ENCODE measurements at places on chromosomes 7 and 10.

DNA sequence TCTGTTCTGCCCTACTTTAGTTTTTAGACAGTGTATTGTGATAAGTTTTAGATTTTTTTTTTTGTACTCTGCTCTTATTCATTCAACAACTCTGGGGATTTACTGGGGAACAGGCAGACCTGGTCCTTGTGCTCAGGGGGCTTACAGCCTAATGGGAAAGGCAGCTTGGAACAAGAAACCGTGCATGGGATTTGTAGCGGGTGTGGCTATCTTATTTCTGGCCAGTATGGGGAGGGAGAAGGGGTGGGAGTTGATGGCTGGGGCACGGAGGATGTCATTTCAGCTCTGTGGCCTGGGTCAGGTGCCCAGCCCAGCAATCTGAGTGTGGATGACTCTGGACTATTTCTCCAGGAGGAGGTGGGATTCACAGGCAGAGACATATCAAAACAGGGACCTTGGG, 47.0 kb downstream of the GRK5 start:
- DNase-seq, result no peak

GRCh38 chr7:19973581-19973980, 200.2 kb upstream of the TMEM196 start:
- no peak for DNase-seq

- no peak for DNase-seq
Observed at GRCh38 chr10:12727832-12728215, 273.7 kb downstream of the CCDC3 start.

GRCh38 chr7:140773104-140773503, 76.6 kb downstream of the NDUFB2 start:
- DNase-seq, result no peak

- no peak for DNase-seq
Observed at GRCh38 chr10:118997379-118997778, 32.1 kb upstream of the NANOS1 start.

DNA sequence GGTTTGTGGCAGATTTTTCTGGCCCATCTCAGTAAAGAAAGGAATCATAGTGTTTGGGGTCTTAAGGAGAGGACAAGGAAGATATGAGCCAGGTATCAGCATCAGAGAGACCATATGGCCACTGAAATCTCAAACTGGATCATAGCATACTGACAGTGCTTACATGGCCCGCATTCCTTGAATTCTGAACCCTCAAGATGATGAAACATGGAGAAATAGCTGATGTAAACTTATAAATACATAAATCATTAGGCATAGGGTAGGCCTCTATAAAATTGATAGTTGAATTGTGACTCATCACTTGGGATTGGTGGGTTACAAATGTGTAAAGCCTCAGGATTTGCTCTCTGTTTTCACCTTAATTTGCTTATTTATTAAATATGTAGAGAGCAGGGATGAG, 688.5 kb downstream of the CNTNAP2 start:
- no peak for DNase-seq

DNA sequence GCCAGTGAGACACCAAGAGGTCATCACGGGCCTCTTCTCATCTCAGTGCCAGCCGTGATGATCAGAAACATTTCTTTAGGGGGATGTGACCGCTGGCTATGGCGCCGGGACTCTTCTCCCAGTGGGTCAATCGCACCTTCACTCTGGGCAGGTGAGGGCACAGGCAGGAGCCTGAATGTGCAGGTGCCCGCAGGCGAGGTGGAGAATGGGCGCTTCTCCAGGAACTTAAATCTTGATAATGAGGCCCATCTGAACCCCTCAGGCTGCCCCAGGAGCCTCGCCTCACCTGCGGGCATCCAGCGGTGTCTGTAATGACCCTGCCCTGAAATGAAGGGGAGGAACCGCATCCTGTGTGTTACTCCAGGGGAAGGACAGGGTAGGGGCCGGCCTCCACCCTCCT, 204.7 kb downstream of the ADARB2 start:
- no peak for DNase-seq

DNA sequence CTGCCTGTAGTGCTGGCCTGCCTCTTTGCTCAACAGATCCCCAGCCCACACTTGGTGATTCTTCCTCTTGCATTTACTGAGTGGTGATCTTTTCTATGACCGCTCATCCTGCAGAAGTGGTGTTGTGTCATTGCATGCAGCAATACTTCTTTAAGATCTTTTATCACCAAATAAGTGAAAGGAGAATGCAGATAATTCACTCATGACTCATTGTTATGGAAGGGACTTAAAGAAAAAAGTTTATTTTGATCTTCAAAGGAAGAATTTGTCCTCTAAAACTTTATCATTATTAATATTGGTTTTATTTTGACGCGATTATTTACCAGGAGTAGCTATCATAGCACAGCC, 489.1 kb upstream of the CELF2 start:
- DNase-seq, result no peak

DNA sequence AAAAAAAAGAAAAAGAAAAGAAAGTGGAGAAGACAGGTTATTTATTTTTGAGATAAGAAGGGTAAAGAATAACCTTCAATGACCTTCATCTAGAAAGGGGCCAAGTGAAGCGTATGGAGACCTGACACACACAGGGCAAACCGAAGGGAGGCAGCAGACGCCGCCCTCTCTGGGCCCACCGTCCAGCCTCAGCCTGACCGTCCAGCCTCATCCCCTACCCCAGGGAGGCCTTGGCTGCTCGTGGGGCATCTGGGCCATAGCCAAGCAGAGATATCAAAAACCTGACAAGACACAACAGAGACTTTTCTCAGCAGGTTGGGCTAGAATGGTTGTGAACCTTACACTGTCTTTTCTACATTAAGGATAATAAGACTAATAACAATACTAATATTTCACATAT, 10.9 kb downstream of the PRKAG2 start:
- no peak for DNase-seq

DNA sequence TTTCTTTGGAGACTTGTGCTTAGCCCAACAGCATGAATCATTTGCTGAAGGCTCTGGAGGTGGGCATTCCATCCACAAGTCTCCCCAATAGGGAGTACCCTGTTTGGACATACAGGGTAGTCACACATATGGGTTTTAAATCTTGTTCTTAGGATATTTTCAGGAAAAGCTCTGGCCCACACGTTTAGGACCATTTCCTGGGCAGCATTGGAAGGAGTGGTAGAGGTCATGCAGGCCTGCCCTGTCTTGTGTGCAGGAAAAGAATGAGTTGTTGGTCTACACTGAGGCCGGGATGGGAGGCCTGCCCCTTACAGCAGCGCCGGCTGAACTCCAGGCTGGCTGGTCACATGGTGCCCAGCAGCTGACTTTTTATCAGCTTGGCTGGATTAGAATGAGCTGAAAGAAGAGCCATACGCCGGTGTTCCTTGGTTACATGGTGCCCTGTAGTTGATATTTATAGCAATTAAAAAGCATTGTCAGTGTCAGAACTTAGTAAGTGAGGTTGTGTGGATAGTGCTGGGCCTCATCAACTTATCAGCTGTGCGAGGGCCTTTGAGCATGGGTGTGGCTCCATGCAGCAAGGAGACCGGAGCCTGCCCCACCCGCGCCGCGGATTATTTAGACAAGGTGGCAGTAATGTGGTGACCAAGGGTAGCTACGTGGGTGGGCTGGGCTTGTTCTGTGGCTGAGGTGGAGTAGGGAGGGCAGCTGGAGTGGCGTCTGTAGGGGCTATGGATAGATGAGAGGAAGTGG, 28.6 kb downstream of the OGDH start:
- DNase-seq, result no peak

DNA sequence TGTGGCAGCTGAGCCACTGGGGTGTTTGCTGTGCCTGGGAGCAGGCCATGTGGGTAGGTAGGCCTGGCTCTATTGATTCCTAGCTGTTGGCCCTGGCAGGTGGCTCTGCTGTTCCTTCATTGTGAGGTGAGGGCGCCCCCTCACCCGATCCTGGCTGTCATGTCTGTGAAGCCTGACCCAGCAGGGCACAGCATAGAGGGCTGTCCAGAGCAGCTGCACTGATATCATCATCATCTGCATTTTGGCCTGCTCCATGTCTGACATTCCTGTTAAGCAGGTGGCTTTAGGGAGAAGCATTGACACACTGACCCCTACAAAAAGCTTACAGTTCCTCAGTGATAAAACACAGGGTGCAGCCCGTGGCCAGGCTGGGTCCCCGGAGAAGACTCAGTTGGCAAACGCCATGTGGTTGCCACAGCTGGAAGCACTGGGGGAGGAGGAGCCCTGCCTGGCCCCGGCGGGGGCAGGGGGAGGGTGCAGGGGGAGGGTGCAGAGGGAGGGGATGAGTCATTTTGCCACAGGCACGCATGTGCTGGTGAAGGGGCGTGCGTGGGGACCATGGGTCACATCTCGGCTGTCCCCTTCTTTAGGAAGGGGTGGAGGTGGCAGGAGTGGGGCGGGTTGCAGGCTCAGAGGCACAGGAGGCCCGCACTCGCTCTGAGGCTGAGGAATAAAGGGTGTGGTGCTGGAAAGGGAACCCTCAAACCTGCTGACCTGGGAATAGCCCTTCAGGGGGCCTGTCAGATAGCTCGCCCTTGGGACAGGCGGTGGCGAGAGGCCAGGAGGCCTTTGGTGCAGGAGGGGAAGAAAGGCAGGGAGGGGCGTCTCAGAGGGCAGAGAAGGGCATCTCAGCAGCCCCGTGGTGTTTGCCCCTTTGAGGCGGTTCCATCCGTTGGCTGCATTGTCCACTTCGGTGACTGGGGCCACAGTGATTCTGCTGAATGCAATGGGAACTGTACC, 31.6 kb downstream of the IKZF1 start:
- DNase-seq, result no peak

- no peak for DNase-seq
Observed at GRCh38 chr7:126436213-126436868, 816.4 kb downstream of the GRM8 start.

- no peak for DNase-seq
Observed at GRCh38 chr10:58050575-58050974, 217.1 kb downstream of the IPMK start.

DNA sequence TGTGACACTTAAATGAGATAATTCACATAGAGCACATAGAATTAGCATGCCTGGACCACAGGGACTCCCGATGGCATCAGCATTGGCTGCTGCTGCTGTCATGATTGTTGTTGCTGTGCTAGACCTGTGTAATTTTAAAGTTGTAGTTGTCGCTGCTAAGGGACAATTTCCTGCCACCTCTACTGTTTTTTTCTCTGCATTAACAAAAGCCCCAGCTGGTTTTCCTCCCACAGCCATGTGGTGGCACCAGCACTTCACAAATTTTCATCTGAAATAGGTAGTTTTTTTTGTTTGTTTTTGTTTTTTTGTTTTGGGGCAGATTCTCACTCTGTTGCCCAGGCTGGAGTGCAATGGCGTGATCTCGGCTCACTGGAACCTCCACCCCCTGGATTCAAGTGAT, 25.4 kb upstream of the PRXL2A start:
- DNase-seq, result no peak

DNA sequence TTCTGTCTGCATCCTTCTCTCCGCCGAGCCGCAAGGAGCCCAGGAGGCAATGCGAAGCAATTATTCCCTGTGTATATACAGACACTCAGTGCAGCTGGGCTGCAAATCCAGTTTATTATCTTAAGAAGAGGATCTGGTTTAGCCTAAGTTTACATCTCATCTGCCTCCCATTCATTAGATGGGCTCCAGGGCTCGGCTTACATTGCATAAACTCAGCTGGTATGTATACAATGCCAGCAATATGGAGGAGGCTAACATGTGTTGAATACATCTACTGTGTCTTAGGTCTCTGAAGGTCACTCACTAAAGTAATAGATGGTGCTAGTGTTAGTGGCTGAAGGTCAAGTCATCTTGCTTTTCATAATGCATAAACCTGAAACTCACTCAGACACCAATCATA, 996.8 kb downstream of the KCNMA1 start:
- no peak for DNase-seq

DNA sequence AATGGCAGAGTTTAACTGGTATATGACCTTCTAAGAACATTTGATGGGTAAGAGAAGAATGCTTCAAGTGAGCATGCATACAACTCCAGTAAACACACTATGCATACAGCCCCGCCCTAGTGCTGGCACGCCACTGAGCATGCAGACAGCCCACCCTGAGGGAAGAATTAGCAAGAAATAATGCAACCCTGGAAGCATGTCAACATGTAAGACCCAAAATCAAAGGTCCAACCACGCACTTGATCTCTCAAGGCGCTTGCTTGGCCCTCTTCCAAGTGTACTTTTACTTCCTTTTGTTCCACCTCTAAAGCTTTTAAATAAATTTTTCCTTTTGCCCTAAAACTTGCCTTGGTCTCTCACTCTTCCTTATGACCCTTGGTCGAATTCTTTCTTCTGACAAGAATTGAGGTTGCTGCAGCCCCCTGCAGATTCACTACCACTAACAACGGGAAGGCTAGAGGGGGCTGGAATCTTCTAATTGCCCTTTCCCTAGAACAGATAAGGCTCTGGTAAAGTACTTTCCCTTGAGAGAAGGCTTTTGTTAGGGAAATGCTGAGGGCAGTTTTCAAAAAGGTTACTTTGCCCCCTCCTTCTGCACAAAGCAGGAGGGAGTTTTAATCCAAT, 3.4 kb downstream of the FAM24B start:
- DNase-seq, result no peak

- DNase-seq, result no peak
Observed at GRCh38 chr7:135553346-135553745, 4.4 kb upstream of the NUP205 start.

GRCh38 chr10:98587156-98587837, 140.6 kb upstream of the HPS1 start:
- no peak for DNase-seq

DNA sequence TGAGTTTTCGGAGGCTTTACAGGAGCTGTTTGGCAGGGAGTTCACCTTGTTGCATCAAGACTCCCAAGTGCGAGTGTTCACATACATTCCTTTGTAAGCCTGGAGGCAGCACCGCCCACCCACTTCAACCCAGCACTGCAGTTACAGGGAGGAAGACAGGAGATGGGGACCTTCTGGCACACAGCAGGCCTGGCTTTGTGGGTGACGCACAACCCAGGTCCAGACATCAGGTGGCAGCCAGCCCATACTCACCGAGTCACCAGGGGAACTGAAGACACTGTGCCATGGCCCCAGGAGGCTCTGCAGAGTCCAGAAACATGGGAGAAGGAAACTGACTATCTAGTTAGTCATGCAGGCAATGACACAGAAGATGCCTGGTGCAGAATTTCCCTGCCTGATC, 305.9 kb upstream of the RNF32 start:
- DNase-seq, result no peak

DNA sequence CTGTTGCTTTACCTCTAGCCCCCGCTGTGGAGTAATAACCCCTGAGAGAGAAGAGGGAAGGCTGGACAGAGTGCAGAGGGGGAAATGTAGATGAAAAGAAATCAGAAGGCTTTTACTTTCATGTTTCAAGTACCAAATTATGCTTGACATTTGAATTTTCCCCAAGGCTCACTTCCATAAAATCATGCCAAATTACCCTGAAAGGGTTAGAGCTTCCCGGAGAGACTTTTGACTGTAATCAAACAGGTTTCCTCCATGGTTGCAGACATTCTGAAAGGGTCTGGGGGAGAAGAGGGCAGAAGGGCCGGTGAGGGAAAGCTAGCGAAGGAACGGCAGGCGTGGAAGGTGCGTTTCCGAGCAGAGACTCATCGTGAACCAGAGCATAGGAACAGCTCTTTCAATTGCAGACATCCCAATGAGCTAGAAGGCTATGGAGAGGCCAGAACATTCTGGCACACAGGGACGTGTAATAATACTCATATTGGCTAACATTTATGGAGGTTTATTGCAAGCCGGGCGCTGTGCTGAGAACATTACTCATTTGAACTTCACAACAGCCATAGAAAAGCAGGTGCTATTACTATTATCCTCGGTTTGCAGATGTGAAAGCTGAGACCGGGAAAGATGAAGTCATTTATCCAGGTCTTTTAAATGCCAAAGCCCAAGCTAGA, 620.8 kb upstream of the AUTS2 start:
- DNase-seq, result no peak

Measured in NCI-H1048 (cell line).